H1 (cell line): ENCODE measurements at places on chromosomes 1 and 21.

DNA sequence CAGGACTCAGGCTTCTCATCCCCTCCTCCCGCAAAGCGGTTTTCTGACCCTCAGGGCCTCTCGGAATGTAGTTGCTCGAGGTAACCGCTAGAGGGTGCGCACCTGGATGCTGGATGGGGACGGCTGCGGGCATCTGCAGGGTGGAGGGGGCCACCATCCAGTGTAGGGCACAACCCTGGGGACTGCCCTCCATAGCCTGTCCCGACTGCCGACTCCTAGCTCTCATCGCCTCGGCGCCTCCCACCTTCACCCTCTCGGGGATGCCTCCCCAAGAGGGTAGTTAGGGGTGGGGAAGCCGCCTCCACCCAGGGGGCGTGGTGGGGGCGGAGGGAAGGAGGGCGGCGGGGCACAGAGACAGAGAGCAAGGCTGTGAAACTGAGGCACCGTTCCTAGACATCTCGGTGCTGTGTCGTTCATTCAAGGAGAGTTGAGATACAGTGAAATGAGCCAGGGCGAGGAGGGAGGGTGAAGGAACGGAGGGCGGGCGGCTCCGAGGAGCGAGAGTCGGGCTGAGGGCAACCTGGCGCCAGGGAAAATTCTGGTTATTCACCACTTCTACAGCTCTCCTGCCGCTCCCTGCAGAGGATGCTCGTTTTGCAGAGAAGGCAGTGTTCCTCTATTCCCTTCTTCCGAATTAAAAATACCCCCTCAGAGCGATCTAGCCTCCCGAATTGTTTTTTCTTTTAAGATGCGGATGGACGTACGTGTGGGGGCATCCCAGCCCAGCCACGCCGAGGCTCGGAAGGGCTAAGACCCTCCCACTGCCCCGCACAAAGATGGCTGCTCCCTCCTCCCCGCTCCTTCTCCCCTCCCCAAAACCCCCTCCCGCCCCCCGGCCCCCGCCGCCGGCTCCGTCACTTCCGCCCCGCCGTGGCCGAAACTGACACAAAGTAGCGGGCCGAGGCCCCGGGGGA, at the start of gene ATP8B2:
Gene ATP8B2, plus strand, starts transcription at position 857 of the 914 bp plus-strand sequence. CDS start 2,617 bp downstream, outside the sequence.
- DNase-seq, result peak; percentile 93

DNA sequence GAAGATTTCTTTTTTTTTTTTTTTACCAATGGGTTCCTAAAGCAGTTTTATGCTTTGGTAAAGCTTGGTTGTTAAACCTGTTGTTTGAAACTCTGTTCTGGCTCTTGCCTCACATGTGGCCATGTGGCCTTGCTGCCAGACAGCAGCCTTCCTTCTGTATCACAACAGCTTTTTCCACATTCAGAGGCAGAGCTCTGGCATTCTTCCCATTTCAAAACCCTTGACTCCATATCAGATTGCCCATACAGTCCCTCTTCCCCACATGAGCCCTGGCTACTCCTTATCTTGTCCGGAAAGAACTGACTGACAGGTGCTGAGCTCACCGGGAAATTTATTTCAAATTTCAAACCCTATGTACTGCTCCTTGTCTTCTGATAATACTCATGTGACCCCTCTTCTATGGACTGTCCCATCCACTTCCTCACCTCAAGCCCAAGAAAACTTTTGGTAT, 38.5 kb upstream of the LAX1 start:
- no peak for DNase-seq

GRCh38 chr1:61158591-61158990, 76.2 kb downstream of the NFIA start:
- DNase-seq, result no peak

GRCh38 chr1:1206376-1206965, at the start of gene TNFRSF18:
TNFRSF18 (minus strand) TSS chr1:1206592; CDS start chr1:1206571, 21 bp downstream.
- DNase-seq, result no peak

DNA sequence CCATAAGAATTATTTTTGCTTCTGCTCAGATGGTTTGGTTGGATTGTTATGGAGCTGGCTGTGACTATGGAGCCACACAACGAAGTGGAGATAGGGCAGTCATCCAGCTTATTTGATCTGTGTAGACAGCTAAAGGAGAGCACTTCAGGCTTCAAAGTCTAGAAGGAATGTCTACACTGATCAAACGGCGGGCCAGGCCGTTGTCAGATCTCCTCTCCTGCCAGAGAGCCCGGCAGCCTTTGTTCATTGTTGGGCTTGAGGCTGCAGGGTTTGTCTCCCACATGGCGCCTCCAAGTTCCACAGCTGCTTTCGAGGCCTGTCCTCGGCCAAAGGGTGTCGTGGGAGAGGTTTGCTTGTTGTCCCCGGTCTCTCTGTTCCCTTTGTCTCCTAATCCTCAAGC, 2.8 kb upstream of the STMN1 start:
- DNase-seq, result no peak

GRCh38 chr1:190168116-190168892, 309.4 kb downstream of the BRINP3 start:
- DNase-seq, result no peak

- DNase-seq, result no peak
Measured at GRCh38 chr1:204408074-204408507, 3.5 kb downstream of the PPP1R15B start.
